ENCODE measurements at places on chromosomes 1 and 21.

DNA sequence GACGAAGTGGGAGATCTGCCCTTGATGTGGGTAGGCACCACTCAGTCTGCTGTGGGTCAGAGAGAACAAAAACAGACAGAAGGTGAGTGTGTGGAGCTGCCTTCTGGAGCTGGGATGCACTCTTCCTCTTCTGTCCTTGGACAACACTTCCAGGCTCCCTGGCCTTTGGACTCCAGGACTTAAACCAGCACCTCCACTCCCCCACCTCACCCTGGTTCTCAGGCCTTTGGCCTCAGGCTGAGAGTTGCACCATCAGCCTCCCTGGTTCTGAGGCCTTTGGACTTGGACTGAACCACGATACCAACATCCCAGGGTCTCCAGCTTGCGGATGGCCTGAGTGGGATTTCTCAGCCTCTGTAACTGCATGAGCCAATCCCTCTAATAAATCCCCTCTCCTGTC is 68.1 kb upstream of the STUM start:
- DNase-seq, result no peak

DNA sequence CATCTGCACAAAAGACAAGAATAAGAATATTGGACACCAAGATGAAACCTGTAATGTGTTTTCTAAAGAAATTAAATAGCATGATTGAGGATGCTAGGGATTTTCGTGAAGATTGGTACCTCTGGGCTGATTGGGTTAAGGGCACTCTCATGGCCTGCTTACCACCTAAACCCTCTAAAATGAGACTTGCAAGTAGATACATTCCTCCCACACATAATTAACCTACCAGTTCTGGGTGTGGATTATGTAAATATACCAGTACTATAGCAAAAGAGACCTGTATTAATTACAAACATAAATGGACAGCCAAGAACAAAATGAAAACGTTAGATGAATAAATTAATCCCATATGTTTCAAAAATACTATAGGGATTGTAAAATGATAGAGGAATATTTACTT is 1069.6 kb upstream of the B3GALT2 start:
- no peak for DNase-seq

- no peak for DNase-seq
These were observed 534.3 kb upstream of the OLFM3 start for GRCh38 chr1:102531036-102531435.

DNA sequence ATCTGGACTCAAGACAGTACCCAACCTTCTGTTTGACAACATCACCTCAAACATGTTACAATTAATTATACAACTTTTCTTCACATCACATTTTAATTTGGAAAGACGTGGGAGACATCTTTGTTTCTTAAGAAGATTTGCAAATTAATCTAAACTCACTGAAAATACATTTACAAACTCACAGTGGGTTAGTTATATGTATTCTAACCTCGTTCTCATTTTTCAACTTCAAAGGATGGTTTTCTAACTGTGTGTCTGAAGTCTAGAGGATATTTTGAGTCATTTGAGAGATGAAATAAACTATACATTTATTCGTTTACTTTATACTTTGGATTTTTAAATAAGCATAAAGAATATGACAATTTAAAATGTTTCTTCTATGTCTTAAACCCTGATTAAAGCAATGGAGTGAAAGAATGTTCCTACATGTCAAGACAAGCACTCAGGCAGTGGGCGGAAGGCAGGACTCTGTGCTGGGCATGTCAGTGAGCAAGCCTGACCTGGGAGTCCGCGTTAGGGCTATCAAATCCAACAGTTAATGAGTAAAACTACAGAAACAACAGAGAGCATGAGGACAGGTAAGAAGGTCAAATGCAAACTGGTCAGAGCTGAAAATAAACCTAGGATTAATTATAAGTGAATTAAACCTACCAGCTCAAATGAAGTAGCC is 76.5 kb upstream of the CTTNBP2NL start:
- DNase-seq, result no peak

DNA sequence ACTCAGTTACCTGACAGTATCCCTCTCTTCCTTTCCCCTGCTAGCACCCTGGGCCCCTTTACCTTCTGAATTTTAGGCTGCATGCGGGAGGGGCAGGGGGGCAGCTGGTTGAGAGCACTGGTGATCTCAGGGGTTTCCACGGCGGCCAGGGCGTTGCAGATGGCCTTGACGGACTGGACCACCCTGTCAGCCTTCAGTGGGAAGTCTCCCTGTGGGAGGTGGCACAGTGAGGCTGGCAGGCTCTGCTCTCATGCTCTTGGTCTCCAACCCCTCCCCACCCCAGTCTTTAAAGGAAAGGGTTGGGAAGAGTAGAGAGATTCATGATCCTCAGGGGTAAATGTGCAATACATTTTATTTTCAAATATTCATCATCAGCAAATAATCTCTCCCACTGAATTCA is 36.9 kb downstream of the PIK3C2B start:
- DNase-seq, result no peak

- DNase-seq, result no peak
These were observed 8.0 kb upstream of the MYBPHL start for GRCh38 chr1:109314795-109315194.

- no peak for DNase-seq
These were observed 62.5 kb downstream of the TMCO4 start for GRCh38 chr1:19737104-19737825.

- DNase-seq, result no peak
These were observed 17.3 kb downstream of the SLAMF1 start for GRCh38 chr1:160629286-160630210.

DNA sequence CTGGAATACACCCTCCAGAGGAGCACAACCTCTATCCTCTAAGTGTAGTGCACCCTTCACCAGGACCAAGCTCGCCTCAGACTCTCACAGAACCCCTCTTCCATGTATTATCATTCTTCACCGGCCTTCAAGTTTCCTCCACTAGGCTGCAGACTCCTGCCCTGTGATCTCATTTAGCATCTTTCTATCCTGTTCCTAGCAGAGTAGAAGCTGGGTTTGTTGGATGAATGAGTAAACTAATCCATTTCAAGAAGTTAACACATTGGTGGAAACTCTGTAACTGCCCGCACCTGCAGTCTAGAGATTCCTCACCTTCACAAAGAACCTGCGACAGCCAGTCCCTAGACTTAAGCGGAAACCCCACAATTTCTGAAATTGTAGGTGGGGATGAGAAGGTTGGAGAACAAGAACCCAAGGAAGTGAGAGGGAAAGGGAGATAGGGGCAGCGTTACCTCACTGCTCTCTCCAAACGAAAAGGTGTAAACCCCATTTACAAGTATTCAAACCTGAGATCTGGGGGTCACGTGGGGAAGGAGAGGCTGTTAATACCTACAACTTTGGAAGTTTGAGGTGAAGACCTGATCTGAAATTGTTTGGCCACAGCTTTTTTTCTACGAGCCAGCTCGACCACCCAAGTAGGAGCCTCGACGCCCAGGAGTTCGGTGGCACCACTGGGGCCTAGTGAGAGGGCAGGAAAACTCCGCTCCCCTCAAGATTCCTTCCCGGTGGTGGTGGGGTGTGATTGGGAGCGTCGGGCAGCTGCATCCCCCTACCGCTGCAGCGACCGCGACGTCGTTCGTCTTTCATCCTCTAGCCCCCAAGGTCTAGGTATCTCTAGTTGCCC is 1.2 kb downstream of the PTPN14 start:
- no peak for DNase-seq

GRCh38 chr1:95126366-95126765 is 9.2 kb downstream of the TLCD4 start:
- DNase-seq, result no peak

- DNase-seq, result no peak
These were observed 1615.8 kb downstream of the PLA2G4A start for GRCh38 chr1:188444526-188444925.

DNA sequence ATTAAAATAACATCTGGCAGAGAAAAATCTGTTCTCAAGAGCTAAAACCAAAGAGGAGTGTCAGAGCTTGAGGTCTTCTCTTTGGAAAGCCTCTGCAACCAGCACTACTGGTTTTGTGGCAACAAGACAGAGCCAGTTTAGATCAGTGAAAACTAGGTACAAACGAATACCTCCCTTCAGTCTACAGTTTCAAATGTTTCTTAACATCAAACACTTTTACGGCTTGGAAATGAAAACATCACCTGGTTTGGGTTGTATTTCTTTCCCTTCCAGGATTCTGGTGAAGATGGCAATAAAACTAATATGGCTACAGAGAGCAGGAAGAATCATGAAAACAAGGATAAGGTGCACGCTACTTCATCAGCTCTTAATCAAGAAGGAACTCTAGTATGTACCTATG is 339.4 kb upstream of the ESRRG start:
- no peak for DNase-seq

DNA sequence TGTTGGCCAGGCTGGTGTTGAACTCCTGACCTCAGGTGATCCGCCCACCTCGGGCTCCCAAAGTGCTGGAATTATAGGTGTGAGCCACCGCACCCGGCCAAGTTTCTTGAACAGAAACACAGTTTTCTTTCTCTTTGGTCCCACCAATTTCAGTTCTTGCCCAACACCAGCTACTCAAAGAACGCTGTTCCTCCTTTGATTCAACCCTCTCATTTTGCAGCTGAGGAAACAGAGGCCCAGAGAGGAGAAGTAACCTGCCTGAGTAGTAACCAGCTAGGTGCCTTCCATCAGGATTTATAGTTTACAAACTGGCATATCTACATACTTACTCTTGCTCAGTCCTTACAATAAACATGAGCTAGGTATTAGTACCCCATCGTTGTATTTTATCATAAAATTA is 119.9 kb downstream of the SYF2 start:
- DNase-seq, result no peak

DNA sequence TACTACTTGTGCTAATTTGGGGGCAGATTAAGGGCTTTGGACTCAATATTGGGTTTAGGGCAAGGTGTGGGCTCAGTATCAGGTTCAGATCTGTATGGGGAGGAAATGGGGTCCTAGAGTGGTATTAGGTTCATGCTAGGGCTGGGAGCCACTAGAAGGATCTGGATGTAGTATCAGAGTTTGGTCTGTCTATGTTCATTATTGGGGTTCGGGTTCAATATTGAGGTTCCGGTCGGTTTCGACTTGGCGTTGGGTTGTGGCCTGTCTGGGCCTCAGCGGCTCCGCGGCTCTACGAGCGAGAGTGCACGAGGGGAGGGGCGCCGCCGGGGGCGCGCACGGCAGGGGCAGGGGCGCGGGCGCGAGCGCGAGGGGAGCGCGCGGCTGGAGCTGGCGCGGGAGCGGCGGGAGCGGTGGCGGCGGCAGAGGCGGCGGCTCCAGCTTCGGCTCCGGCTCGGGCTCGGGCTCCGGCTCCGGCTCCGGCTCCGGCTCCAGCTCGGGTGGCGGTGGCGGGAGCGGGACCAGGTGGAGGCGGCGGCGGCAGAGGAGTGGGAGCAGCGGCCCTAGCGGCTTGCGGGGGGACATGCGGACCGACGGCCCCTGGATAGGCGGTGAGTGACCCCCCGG is at the start of gene PTPRF:
TSS of gene PTPRF (plus strand) at position 401 of the 624 bp plus-strand sequence. CDS start 14,193 bp downstream, outside the sequence.
- peak; percentile 13 for DNase-seq

DNA sequence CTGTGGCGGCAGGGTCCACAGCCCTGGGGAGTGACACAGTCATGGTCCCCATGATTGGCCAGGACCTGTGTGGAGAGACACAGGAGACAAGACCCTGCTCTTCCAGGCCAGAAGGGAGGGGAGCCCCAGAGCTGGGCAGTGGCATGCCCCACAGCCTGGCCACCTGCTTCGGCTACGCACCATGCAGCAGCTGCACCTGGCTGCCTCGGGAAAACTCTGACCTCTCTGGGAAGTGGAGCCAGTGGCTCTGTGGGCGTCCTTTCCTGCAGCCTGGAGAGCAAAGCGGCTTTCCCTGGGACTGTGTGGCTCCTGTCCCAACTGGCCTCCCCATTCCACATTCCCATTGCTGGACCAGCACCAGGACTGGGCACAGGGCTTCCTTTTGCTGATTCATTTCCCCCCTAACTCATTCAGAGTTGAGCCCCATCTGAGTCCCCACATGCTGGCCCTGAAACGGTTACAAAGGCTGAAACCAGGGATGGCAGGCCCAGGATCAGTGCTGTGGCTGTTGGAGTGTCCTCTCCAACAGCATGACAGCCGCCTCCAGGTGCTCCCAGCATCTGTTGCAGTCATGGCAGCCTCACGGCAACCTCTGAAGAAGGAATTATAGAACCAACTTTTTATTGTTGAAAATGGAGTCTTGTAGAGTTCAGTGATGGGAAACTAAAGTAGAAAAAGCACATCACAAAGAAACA is 15.0 kb downstream of the OXCT2 start:
- no peak for DNase-seq

GRCh38 chr1:246300626-246301549 is 206.2 kb downstream of the SMYD3 start:
- no peak for DNase-seq

DNA sequence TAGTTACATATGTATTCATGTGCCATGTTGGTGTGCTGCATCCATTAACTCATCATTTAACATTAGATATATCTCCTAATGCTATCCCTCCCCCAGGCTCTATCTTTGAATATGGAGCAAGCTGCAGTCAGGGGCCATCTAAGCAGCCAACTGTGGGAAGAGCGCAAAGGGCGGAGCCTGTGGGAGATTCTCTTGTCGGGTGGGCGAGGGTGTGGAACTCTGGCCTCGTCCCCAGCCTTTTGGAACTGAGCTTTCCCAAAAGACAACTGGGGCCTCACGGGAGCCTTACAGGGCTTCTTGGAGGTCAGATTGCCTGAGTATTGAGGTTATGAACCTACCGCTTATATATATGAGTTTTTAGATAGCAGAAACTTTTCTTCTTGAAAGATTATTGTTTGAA is 117.2 kb downstream of the HHAT start:
- no peak for DNase-seq

GRCh38 chr1:168582688-168583336 is 6.4 kb downstream of the XCL1 start:
- DNase-seq, result no peak

GRCh38 chr1:66206563-66207144 is 327.3 kb upstream of the SGIP1 start:
- no peak for DNase-seq

GRCh38 chr1:165853528-165854075 is 26.2 kb downstream of the UCK2 start:
- DNase-seq, result no peak
